Muscle of leg (tissue), 16 donors: ENCODE measurements at places on chromosomes 16 and 17.

DNA sequence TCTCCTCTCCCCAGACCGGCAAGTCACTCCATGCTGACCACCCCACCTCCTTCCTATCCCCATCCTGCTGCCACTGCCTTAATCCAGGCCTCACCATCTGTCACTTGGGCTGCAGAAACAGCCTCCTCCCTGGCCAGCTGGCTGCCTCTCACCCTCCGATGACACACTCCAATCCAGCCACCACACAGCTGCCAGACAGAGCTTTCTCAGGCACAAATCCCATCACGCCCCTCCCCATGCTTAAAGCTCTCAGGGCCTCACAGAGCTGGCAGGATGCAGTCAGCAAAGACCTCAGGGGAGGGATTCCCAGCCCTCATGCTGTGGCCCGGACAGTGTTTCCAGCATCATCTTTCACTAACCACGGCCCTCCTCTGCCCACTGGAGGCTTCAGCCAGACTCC lies 13.7 kb downstream of the CAMKK1 start:
- no peak overlapping the region for H3K4me3 ChIP-seq
- DNase-seq, result peak; percentile 93
- no peaks in the 10 kb centered on the region for H3K27me3 ChIP-seq
- peak overlapping the region; percentile 65 for H3K27ac ChIP-seq
- peaks cover 34% of the 10 kb centered on the region for H3K4me1 ChIP-seq

DNA sequence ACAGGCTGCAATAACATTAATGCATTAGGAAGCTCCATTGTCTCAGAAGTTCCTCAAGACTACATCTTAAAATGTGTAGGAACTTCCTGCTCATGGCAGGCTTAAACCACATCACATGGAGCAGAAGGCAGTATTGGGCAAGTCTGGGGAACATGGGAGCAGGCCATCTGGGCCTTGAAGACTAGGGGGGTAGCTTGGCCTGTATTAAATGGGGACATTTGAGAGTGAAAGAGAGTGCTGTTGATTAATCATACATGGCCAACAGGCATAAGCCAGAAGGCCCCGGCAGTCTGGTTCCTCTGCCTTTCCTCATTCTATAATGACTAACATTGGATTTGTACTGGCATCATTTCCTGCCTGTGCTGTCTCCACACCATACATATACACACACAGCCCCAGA lies 25.2 kb upstream of the SLC5A11 start:
- no peaks in the 10 kb centered on the region for H3K27me3 ChIP-seq
- no peak for DNase-seq
- no peak overlapping the region for H3K27ac ChIP-seq
- no peak overlapping the region for H3K4me3 ChIP-seq
- peaks cover 74% of the 10 kb centered on the region for H3K36me3 ChIP-seq
- no peaks in the 10 kb centered on the region for H3K4me1 ChIP-seq

DNA sequence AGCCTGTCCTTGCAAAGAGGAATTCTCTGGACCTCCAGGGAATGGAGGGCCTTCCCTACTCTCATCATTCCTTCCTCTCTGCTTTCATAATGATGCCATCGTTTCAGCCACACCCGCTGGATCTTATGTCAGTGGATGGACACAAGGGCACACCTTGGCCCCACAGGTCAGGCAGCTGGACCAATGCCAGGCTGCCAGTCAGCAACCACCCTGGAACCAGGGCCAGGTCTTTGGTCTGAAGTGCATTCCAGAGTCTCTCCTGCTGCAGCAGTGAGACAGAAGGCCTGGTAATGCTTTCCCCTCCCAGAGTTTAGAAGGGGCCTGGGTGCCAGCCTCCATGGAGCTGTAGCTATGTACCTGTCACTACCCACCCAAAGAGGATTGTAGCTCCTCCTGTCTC lies 7.4 kb downstream of the C1QL1 start:
- H3K4me3 ChIP-seq, result no peak overlapping the region
- H3K36me3 ChIP-seq, result no peaks in the 10 kb centered on the region
- DNase-seq, result no peak
- H3K4me1 ChIP-seq, result peaks cover 17% of the 10 kb centered on the region
- peaks cover 64% of the 10 kb centered on the region for H3K27me3 ChIP-seq

DNA sequence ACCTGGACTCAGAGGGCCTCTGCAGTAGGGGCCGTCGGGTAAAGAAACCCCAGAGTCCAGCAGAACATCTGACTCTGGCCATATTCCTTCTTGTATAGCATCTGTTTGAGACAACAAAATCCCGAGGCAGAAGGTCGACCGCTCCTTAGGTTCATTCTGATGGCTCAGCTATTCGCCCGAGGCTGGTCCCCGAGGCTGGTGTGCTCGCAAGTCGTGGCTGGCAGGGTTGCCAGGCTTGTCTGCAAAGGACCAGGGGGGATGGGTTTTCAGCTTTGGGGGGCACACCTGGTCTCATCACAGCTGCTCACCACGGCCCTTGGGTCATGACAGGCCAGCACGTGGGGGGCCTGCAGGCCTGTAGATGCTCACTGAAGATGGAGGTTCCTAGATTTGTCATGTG lies 119.1 kb downstream of the BANP start:
- no peak overlapping the region for H3K27ac ChIP-seq
- no peak overlapping the region for H3K4me3 ChIP-seq
- H3K27me3 ChIP-seq, result no peaks in the 10 kb centered on the region
- peaks cover 44% of the 10 kb centered on the region for H3K36me3 ChIP-seq
- peaks cover 19% of the 10 kb centered on the region for H3K4me1 ChIP-seq

- peaks cover 7% of the 10 kb centered on the region for H3K4me1 ChIP-seq
- no peak overlapping the region for H3K4me3 ChIP-seq
- no peak overlapping the region for H3K27ac ChIP-seq
- no peaks in the 10 kb centered on the region for H3K36me3 ChIP-seq
- H3K27me3 ChIP-seq, result peaks cover 2% of the 10 kb centered on the region
- no peak for DNase-seq
Observed at GRCh38 chr17:73096866-73097265, 4.4 kb upstream of the SLC39A11 start.
